Aorta (tissue), 5 donors: ENCODE measurements at places on chromosomes 1 and 21. TPM values are rescaled to one million over a fixed set of nuclear protein-coding genes. Genes with fewer than 3 reads are reported as not detected.
A peak's percentile ranks its signal among the peaks of the same experiment; 100 is the strongest.

DNA sequence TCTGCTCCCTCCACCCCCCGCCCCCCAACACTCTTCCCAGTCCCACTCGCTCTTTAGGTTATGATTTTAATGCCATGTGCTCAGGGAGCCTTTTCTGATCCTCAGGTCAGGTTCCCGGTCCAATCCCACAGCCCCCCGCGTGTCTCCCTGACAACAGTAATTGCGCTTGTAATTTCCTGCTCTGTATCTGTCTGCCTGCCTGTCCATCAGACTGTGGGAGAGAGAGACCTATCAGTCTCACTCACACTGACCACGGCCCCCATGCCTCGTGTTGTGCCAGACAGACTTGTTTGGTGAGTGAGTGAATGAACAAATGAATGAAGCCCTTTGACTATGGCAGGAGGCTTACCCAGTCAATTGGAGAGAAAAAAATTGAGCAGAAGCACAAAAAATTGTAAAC is 50.8 kb upstream of the ECE1 start:
- H3K4me3 ChIP-seq, result no peak overlapping the region
- H3K36me3 ChIP-seq, result no peaks in the 10 kb centered on the region
- no peaks in the 10 kb centered on the region for H3K27me3 ChIP-seq
- no peak overlapping the region for H3K27ac ChIP-seq

ZNF436 gene
- total RNA-seq, result 12.5 TPM

DNA sequence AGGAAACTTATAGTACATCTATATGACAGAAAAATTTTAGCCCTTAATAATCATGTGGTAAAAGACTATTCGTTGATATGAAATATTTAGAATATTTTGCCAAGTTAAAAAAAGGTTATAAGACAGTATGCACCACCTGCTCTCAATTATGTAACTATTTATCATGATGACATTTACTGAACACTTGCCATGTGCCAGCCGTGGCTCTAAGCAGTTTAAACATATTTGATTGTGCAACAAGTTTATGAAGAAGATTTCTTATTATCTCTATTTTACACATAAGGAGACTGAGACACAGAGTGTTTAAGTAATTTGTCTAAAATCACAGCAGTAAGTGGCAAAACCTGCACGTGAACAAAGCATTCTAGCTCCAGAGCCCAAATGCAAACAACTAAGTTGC is 199.3 kb upstream of the JUN start:
- no peaks in the 10 kb centered on the region for H3K4me1 ChIP-seq
- H3K4me3 ChIP-seq, result no peak overlapping the region
- H3K27me3 ChIP-seq, result no peaks in the 10 kb centered on the region
- H3K36me3 ChIP-seq, result no peaks in the 10 kb centered on the region
- DNase-seq, result no peak
- H3K27ac ChIP-seq, result no peak overlapping the region

- H3K27me3 ChIP-seq, result no peaks in the 10 kb centered on the region
- no peaks in the 10 kb centered on the region for H3K4me1 ChIP-seq
- H3K27ac ChIP-seq, result no peak overlapping the region
- no peaks in the 10 kb centered on the region for H3K36me3 ChIP-seq
- peak overlapping the region; percentile 32 for H3K4me3 ChIP-seq
Measured at GRCh38 chr1:65525266-65526048, 105.0 kb downstream of the LEPR start.
